Stimulated activated CD8-positive, alpha-beta memory T cell treated with anti-CD3 and anti-CD28 coated beads, Interleukin-2, amount 100 ng/mL, for 48 hours (primary cell): ENCODE measurements at places on chromosomes 5 and 9.

DNA sequence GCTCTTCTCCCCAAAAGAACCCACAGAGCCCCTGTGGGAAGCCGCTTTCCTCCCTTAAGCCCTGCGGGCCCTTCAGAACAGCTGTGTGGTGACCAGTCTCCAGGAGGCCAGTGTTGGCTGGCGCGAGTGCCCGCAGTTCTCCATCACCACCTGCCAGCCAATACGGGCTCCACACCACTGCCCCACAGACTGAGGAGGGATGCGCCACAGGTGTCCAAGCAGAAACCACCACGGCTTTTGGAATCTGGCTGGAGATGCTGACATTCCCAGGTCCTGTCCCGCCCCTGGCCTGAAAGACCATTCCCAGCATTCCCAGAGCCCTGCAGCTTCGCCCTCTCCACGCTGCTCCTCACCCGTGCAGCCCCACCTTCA, 12.8 kb downstream of the CCNI2 start:
- no peak for DNase-seq

DNA sequence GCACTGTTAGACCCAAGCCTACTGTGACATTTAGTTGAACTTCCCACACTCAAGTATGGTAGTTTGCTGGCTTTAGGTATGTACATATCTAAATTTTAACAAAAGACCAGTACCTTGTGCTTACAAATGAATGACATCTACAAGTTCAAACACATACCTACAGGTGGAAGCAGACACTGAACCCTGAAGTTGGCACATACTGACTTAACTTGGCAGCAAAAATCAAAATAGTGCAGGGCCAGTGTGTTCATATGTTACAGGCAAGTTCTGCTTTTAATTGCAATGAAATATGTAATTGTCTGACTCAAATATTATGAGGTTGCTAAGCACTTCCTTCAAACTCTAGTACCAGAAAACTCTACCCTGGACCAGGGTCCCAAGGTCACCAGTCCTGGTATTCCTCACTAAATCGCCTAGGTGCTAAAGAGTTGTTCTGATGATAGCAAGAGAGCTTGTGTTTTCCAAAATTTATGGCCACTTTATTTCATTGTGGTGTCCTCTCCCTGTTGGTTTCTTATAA, 77.4 kb downstream of the MEGF10 start:
- no peak for DNase-seq

- no peak for DNase-seq
Observed at GRCh38 chr5:150585781-150586341, 54.6 kb upstream of the SYNPO start.

DNA sequence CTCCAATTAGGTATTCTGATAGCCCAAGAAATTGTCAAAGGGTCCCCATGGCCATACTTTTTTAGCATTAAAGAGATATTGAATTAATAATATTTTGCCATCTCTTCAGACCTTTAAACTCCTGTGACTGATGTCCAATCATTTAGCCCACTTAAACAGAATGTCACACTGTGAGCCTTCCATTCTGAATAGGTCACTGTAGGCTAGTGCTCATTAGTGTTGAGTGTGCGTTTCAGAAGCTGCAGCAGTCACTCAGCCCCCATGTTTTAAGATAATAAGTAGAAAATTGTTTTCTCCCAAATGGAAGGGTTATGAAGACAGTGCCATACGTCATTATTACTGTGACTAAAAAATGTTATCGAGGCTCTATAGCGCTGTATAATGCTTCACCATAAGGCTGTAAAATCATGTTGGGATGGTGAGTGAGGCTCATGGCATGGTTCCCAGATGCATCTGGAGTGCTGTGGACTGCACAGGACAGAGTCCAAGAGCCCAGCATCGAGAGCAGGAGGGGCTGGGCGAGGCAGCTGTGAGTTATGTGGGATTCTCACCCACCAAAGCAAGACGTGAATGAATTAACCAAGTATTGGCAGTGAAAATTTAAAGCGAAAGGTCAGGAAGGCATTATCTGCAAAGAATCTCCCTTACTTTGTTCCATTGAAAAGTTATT, 2112.9 kb upstream of the WWC1 start:
- no peak for DNase-seq

DNA sequence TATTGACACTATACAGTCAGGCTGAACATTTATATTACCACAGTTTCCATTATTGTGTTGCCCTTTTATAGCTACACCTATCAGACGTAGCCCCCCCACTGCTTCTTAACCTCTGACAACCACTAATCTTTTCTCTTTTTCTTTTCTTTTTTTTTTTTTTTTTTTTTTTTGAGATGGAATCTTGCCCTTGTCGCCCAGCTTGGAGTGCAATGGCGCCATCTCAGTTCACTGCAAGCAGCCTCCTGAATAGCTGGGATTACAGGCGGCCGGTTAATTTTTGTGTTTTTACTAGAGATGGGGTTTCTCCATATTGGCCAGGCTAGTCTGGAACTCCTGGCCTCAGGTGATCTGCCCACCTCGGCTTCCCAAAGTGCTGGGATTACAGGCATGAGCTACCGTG, 75.4 kb downstream of the UHRF2 start:
- no peak for DNase-seq
